ENCODE measurements at places on chromosomes 5 and 9.
A peak's percentile ranks its signal among the peaks of the same experiment; 100 is the strongest.

GRCh38 chr5:58849921-58850667, 267.2 kb downstream of the RAB3C start:
- DNase-seq, result peak; percentile 75

DNA sequence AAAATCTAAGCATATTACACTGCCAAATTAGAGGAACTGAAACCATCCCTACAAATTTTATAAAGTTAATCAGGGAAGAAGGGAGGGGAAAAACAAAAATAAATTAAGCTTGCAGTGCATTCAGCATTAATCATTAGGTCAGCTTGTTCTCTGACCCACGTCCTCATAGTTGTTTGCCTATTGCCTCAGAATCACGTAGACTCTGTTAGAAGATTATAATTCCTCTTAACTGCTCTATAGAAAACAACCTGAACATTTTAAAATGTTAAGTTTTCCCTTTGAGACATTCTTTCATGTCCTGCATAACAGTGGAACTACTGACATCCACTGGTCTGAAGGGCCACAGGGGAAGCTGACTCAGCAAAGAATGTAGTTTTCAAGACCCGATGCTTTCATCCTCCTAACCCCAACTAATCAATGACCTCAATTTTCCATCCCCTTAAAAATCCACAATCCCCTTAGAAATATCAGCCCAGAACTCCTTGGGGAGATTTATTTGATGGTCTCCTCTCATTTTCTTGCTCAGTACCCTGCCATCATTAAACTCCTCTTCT, 112.4 kb downstream of the FBXO4 start:
- no peak for DNase-seq

GRCh38 chr9:136754626-136755301, 3.3 kb downstream of the LCN8 start:
- no peak for DNase-seq

- DNase-seq, result no peak
These were observed 1219.3 kb upstream of the WWC1 start for GRCh38 chr5:167071981-167072610.

DNA sequence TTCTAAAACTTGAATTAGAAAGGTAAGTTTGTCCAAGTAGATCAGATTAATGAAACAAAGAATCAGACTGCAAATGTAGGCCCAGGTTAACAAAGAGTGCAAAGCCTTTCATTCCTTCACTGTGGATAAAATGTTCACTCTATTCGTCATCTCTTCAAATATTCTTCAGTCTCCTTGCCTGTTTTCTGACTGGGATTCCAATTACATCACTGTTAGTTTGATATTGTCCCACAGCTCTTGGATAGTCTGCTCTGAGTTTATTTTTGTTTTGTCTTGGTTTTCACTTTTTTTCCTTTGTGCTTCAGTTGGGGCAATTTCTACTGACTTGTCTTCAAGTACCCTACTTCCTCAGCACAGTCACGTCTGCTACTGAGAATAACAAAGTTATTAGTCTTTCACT, 38.5 kb upstream of the GZMA start:
- no peak for DNase-seq

DNA sequence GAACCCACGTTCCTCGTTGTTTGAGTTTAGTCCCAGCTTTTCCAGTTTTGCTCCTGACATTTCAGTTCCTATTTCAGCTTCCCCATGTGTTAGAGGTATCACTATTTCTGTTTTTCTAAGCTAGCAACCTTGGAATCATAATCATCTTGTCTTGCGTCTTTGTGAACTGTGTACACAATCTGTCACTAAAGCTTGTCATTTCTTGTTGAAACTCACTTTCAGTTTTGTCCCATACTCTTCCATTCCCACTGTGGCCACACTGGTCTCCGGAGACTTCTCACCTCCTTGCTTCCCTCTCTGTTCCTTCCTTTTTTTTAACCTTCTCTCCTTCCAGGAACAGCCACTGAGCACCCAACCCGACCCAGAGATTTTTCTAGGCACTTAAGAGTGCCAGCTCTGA, 36.9 kb downstream of the TGFBR1 start:
- DNase-seq, result no peak

DNA sequence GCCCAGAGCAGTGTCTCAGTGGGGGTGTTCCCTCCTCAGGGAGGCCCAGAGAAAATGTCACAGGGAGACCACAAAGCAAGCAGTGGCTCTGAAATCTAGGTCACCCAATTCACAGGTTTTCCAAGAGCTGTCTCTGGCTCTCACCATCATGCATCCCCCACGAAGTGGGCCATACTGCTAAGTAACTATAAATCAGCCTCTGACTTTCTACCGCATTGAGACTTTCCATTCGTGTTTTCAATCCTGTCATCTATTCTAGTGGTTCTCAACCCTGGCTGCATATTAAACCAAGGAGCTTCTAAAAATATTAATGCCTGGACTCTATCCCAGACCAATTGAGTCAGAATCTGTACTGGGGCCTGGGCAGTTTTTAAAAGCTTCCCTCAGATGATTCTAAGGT, 2.0 kb upstream of the C1QTNF3 start:
- no peak for DNase-seq

All from Karpas-422 (cell line).